ENCODE measurements at places on chromosomes 16 and 17. TPM values are rescaled to one million over a fixed set of nuclear protein-coding genes. Genes with fewer than 3 reads are reported as not detected.

Gene C17orf100
- total RNA-seq: 1.5 TPM

Gene ACSM5
- total RNA-seq: not detected

Gene ZCCHC14
- total RNA-seq: 8.0 TPM

Gene PRSS53
- 5.1 TPM for total RNA-seq

Gene CYGB
- not detected for total RNA-seq

Gene KREMEN2
- total RNA-seq: 0.09 TPM

Gene CHD9NB
- total RNA-seq: 0.25 TPM

Gene STH
- total RNA-seq: not detected

Gene AIPL1
- total RNA-seq: not detected

Gene TRPV3
- 0.92 TPM for total RNA-seq

Gene KRT222
- not detected for total RNA-seq

Measured in activated T-helper 2 cell treated with anti-CD3 and anti-CD28 coated beads, Interferon-gamma antibody, Interleukin-2, Interleukin-4, amounts not matched to agents 10 μg/mL and 5 μg/mL and 100 μg/mL, durations not matched to agents 14 hours and 24 hours and 36 hours (primary cell).